NCI-H1048 (cell line): ENCODE measurements at places on chromosomes 6 and 20.

- DNase-seq, result no peak
These were observed 152.8 kb downstream of the TMEM200A start for GRCh38 chr6:130518588-130518987.

GRCh38 chr6:43738877-43739641 is 31.0 kb upstream of the VEGFA start:
- no peak for DNase-seq

DNA sequence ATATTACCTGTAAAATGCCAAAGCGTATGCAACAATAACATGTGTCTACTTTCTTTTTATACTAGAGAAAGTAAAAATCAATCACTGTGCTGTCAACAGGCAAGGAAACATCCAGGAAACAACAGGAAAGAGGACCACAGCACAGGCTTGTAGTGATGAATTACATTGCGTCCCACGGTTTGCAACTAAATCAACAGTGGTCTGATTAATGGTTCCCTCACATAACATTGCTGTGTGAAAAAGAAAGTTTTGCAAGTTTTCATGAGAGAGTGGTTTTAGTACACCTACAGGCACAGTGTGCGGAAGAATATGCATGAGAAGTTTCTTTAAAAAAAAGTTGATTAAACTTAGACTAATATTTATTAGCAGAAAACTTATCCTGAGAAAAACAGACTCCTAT is 329.5 kb upstream of the HSF2 start:
- DNase-seq, result no peak

DNA sequence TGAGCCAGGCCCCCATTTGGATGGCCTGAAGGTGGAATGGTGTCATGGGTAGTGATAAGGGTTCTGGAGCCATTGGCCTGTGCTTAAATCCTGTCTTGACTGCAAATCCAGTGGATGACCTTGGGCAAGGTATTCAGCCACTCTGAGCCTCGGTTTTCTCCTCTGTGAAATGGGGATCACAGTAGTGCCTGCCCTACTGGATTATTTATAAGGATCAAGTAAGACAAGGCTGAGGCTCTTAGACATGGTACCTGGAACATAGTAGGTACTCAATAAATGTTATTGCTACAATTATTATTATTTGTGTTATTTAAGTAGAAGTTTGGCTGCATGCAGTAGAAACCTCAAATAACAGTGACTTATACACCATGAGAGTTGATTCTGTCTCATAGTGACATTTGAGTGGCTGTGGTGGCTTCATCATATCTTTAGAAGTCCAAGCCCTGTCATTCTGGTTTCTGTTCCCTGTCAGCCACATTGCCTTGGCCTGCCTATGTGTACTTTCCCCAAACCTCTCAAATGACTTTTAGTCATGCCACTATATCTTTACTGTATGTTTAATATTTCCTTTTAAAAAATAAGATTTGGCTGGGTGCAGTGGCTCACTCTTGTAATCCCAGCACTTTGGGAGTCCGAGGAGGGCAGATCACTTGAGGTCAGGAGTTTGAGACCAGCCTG is 37.6 kb upstream of the CHMP4B start:
- DNase-seq, result no peak

DNA sequence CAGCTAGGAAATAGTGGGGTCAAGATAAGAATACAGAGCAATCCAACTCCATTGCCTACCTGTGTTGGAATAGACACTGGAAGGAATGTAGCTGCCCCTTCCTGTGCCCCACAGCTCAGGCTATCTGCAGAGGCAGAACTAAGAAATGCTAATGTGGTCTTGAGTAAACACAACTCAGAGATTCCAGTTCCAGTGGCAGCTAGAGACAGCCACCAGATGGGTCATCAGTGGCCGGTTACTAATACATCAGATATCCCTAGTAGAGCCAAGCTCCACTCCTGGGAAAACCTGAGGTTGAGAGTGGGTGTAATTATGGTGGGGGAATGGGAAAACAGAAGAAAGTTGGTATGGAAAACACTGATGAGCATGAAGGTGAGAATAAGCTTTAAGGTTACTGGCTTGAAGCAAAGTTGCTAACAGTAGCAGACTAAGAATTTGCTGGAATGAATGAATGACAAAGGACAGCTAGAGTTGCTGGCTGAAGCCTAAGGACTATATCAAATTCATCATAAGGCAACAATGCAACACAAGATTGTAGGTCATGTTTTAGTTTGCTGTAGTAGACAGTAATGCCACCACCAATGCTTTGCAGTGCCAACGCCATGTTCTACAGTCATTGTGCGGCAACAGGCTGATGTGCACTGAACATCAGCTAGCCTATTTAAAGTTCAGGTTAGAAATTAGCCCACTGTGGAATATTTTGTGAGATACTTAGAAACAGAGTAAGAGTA is 28.3 kb upstream of the FAM83C start:
- no peak for DNase-seq

- no peak for DNase-seq
These were observed 10.5 kb downstream of the ZBTB2 start for GRCh38 chr6:151380848-151381205.

- DNase-seq, result no peak
These were observed 13.1 kb downstream of the B4GALT5 start for GRCh38 chr20:49700411-49701185.

GRCh38 chr6:137878486-137879285 is 11.6 kb downstream of the TNFAIP3 start:
- DNase-seq, result no peak

- DNase-seq, result peak; percentile 63
These were observed 37.5 kb upstream of the IER3 start for GRCh38 chr6:30781743-30782424.

- DNase-seq, result no peak
These were observed 671 bp downstream of the E2F1 start for GRCh38 chr20:33685328-33686099.

DNA sequence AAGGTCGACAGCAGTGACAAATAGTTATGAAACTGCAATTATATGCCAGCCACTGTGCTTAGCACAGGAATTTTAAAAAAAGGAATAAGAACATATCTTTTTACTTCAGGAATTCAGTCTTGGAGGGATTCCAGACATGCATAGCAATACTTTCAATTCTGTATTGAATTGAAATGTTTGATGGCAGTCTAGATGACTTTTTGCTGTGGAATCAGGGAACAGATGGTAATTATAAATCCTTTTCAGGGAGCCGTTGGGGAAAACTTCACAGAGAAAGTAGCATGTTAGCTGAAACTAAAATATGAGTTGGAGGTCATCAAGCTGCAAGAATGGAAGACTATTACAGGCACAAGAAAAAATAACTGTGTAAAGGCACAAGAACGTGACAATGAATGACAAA is 74.8 kb downstream of the IMPG1 start:
- DNase-seq, result no peak

DNA sequence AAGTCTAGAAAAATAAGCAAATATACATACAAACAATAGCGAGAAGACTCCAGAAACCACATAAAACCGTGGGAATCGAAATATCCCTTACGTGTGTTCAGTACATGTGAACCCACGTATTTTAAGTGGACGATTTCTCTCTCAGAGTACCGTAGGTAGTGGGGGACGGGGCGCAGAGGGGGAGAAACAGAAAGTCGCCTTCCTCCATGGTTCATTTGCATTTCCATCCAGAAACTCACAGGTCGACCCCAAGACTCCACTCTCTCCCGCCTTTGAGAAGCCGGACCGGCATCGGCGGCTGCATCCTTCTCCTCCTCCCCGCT is 538 bp upstream of the ENPP1 start:
- no peak for DNase-seq

DNA sequence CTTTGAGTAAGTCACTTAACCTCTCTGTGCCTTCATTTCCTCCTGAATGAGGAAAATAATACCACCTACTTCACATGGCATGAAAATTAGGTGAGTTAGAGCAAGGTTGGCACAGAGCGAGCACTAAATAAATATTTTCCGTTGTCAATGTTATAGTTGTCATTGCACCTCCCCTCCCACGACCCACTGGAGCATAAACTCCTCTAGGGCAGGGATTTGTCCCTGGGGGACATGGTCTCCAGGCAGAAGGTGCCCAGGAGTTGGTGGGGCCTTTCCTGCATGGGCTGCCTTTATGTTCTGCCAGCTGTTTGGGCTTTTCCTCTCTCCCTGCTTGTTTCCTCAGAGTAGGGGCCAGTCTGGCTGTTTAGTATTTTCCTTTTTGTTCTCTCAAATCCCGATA is 1.3 kb upstream of the ANGPT4 start:
- DNase-seq, result no peak

DNA sequence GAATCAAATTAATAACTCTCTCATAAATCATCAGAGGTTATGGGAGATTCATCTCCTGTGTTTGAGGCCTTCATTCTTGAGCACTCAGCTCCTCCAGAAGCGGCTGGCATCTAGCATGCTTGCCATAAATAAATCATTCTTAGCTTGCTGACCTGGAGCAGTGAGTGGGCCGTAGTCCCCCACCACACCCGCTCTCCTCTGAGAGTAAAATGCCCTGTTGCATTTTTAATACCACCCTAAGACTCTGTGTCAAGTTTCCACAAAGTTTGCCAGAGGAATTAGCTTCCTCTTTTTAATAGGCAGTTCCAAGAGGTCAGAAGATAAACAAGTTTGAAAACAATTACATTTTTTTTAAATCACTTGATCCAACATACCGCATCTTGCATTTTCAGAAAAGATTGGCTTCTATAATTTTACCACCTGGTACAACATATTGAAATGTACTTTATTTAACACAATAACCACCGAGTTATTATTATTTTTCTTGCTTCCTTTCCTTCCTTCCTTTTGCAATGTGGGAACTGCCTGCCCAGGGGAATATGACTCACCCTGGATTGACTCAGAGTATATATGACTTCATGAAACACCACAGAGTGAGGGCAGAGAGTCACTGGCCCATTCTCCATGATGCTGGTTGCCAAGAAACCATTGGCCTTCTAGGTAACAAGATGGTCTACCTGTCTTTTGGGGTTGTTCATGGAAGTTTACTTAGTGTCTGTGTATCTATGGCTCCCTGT is 29.4 kb upstream of the CLIC5 start:
- no peak for DNase-seq

- DNase-seq, result no peak
These were observed 182.5 kb upstream of the LAMP5 start for GRCh38 chr20:9331707-9332435.

DNA sequence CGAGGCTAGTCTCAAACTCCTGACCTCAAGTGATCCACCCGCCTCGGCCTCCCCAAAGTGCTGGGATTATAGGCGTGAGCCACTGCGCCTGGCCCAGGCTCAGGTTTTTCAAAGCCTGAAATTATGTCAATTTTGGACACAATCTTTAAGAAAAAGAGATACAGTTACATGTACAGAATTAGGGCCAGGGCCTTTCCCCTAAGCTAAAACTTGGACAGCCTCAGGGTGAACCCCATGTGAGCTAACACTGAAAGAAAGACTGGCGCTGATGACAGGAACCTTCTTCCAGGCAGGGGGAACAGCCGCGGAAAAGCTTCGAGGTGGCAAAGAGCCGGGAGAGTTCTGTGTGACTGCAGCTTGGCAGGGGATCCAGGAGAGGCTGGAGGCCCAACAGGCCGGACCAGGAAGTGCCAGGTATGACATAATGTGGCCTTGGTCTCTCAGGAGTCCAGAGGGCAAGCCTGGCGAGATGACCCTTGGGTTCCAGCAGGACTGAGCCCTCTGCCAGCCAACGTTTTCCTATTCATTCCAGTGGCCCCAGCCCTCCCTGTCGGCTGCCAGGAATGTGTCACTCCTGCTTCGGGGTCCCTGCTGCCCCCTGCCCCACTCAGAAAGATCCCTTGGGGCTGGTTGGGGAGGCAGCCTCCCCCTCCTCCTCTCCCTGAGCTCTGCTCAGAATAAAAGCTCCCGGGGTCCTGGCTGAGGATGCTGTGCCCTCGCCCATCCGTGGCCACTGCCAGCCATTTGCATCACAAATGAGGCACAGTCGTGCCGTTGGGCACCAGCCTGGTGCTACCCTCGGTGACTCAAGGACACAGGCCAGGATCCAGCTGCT is 37.3 kb downstream of the RBM38 start:
- DNase-seq, result no peak

- no peak for DNase-seq
These were observed 9.4 kb downstream of the MMP24 start for GRCh38 chr20:35235881-35236280.

GRCh38 chr6:22146678-22146930 is 150.2 kb downstream of the PRL start:
- no peak for DNase-seq

DNA sequence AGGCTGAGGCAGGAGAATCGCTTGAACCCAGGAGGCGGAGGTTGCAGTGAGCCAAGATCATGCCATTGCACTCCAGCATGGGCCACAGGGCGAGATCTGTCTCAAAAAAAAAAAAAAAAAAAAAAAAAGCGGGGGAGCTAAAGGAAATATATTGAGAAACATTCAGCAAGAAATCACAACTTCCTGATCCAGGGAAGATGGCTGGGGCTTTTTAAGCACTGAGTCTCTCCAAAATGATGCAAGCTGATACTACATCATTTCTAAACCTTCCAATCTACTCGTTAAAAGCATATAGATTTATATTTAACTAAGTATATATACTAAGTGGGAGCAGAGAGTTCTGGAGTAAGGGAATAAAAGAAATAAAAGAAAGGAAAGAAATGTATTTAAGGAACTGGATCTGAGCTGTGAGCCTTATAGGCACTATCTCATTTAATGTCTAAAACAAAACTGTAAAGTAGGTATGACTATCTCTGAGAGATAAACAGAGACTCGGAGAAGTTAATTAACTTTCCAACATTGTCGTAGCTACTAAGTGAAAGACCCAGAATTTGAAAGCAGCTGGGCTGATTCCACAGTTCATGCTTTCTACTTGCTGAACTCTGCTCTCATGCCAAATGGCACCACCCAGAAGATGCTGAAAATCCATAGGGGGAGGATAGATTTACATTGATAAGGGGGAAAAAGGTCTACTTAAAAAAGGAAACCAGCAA is 215.0 kb upstream of the MARCKS start:
- DNase-seq, result no peak

GRCh38 chr6:5085648-5086293 is 630 bp downstream of the PPP1R3G start:
- DNase-seq, result no peak

DNA sequence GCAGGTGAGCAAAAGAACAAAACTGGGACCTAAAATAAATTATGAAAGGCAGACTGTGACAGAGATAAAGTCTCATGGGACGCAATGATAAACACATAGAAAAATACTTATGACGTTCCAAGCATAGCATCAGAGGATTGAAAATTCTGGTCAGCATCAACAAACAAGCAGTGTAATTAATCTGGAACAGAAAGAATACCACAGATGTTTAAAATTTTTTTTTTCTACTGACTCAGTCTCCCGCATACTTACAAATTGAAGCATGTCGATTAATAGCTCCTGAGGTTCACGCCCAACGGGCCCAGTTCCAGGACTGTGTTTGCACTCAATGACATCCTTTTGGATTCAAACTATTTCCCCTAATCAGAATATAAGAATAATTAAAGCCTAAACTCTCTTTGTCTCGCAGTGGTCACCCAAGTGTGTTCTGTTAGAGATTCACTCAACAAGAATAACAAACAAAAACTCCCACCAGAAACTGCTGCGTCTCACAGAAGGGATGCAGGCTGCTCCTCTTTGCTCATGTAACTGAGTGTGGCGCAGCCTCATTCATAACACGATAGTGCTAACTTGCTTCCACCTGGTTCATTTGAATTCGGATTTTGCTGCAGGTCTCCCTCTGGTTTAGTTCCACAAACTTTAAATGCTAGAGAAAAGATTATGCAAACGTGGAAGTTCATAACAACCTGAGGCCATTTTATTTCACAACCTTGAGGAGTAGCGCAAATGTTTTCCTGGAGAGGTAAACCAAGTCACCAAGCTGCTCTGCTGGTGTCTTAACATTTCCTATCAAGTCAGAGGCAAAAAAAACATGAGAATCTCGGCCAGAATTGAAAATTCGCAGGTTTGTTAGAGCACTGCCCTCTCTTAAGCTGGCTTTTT is 69.0 kb upstream of the CITED2 start:
- no peak for DNase-seq
